ENCODE measurements at places on chromosomes 13 and 19.

- DNase-seq = peak; percentile 59
These were observed 8.5 kb upstream of the CERS1 start for GRCh38 chr19:18904334-18905057.

GRCh38 chr13:104105418-104106355 lies 1039.5 kb upstream of the SLC10A2 start:
- no peak for DNase-seq

GRCh38 chr19:56718231-56718630 lies 46.7 kb upstream of the ZNF835 start:
- DNase-seq = no peak

DNA sequence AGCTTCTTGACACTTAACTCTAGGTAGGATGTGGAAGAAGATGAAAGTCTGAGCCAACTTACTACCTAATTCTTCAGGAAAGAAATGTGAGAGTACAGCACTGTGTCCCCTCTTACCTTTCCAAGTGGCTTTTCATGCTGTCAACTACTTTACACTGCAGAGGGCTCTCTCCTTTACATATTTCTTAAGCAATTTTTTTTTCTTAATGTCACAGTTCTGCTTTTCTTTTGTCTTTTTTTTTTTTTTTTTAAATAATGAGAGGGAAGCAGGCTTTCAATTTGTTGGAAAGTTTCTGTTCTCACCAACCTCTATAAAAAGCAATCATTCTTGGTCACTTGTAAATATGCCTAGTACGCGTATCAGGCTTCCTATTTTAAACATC lies 212.7 kb upstream of the MIR17HG start:
- no peak for DNase-seq

- DNase-seq = no peak
These were observed 608 bp downstream of the CNN2 start for GRCh38 chr19:1026783-1027649.

DNA sequence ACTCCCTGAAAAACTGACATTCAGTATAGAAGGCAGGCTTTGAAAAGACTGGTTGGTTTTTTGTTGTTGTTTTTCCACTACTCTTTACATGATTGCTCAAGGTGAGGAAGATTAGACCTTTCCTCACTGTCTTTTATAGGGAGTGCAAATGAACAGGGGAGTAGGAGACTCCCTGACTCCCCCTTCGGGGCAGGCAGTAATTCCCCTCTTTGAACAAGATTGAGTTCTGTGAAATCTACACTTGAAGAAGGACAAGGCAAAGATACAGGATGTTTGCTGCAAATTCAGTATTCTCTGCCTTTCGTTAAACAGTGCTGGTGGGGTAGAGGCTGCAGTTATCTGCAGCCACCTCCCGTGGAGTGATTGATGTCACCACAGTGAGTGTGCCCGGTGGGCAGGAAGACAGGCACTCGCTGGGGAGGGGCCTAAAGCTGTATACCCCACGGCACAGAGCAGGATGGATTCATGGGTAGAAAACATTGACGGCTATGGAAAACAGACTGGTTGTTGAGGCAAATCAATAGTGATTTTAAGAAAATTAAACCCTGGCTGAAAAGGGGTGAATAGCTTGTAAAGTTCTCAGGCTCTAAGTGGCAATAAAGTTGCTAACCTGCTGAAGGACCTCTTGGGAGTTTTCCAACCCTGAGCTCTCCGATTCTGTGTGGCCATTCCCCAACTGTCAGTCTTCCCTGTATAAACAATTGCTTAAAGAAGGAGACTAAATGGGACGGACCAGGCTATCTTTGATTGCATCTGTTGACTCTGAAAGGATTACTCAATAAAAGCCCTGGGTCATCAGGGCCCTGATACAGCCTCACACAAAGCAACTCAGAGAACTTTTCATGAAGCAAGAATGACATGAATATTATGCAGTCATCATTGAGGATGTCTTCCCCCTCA lies 308.3 kb downstream of the TBC1D4 start:
- no peak for DNase-seq

- no peak for DNase-seq
These were observed 43.4 kb downstream of the C13orf42 start for GRCh38 chr13:51067706-51068105.

DNA sequence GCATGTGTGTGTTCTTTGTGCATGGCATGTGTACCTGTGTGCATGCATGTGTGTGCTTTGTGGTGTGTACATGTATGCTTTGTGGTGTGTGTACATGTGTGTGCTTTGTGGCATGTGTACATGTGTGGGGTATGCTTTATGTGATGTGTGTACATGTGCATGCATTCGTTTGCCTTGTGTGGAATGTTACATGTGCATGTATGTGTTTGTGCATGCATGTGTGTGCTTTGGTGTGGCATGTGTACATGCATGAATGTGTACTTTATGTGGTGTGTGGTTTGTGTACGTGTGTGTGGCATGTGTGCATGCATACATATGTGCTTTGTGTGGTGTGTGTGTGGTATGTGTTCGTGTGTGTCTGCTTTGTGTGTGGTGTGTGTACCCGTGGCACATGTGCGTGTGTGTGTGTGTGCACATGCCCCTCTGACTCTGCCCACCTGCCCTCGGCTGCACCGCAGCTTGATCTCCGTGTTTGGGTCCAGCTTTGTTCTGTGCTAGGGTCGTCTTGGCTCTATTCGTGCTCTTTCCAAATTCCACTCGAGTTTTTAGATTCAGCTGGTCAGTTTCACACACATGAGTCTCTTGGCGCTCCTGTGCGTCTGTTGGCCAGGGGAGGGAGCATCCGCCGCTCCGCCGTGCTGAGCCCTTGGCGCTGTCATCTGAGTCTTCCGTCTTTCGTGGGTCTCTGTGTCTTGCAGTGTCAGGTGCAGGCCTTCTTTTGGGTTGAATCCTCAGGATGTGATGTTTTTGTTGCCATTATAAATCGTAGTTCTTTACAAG lies 46.5 kb upstream of the TFDP1 start:
- DNase-seq = no peak

DNA sequence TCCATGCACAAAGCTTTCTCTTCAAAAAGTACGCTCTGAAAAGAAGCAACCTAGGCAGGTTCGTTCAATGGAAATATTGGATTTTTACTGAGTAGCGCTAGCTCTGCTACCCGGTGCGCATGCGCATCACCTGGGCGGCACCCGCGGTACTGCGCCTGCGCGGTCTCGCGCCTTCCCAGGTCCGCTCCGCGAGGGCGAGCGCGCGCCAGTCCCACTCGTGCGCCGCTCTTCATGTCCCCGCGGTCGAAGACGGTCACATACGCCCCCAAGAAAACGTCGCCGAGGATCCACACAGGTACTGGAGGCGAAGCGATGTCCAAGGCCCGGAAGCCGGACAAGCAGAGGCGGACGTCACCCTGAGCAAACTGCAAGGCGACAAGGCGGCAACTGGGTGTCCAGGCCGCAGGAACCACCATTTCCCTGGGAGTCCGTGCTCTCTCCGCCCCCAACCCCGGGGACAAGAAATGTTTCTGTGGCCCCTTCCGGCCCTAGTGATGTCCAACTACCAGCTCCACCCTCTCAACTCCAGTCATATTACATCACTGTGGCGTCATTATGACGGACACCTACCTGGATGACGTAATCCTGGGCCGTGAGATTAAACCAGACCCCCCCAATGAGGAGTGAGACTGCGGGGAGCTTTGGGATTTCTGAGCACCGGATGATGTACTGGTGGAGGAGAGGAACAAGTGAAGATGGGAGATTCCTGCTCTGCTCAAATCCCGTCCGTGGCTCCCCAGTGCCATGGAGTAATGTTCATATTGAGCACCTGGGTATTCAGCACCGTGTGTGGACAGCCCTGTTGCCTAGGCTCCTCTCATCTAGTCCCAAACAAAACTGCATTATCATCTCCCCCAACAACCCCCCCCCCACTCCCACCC lies 4.8 kb upstream of the KCNC3 start:
- DNase-seq = peak; percentile 78

DNA sequence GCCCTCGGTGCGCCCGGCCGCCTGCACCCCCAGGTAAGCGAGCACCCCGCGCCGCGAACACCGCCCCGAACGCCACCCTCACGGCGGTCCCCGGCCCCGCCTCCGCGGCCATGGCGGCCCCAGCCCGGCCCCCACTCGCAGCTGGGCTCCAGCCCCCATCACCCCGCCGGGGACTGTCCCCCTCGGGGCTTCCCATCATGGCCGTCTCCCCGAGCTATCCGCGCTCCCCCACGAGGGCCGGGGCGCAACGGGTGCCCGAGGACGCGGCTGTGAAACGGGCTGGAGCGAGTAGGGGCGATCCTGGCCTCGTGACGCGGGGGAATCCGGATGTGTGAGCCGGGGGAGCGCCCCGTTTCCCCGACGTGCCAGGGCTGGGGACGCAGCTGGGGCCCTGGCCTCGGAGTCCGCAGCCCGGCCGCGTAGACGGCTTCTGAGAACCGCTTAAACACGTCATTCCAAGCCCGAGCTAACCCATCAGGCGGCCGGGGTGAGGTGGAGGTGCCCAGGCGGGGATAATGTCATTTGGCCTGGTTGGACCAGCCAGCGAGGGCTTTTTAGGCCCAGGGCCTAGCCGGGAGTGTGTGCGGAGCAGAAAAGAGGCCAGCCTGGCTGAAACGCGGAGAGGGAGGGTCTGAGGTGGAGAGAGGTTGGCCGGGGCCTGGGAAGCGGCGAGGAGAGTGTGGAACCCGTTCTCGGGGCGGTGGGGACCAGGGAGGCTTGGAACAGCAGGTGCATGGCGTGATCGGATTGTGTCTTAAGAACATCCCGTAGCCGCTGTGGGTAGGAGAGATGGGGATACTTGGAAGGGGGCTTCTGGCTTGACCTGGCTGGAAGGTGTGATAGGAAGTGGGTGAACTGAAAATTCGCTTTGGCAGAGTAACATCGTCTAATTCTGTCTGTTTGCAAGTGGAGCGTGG lies 550 bp downstream of the CERS4 start:
- peak; percentile 62 for DNase-seq

GRCh38 chr19:5683177-5683886 lies 2.5 kb downstream of the HSD11B1L start:
- no peak for DNase-seq

GRCh38 chr13:109813663-109814062 lies 27.3 kb upstream of the IRS2 start:
- DNase-seq = no peak

DNA sequence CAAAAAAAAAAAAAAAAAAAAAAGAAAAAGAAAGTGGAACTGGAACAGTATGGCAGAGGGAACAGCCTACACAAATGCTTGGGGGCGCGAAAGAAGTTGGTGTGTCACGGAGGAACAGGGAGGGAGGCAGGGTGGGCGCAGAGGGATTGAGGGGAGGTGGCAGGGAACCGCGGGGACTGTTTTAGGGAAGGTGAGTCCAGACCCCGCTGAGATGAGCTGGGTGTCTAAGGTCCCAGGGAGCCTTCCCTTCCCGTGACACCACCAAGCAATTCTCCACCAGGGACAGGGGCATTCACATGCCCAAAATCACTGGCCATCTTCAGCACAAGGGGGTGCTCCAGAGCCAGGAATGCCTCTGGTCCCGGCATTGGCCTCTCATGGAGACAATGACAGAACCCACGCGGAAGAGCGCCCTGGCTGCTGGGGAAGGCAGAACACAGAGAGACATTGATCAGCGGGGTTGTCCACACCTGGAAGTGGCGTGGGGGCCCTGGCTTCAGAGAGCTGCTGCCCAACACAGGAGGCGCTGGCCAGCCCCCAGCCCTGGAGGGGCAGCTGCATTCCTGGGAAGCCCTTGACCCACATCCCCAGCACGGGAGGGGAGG lies 6.9 kb downstream of the PEAK3 start:
- DNase-seq = peak; percentile 78

DNA sequence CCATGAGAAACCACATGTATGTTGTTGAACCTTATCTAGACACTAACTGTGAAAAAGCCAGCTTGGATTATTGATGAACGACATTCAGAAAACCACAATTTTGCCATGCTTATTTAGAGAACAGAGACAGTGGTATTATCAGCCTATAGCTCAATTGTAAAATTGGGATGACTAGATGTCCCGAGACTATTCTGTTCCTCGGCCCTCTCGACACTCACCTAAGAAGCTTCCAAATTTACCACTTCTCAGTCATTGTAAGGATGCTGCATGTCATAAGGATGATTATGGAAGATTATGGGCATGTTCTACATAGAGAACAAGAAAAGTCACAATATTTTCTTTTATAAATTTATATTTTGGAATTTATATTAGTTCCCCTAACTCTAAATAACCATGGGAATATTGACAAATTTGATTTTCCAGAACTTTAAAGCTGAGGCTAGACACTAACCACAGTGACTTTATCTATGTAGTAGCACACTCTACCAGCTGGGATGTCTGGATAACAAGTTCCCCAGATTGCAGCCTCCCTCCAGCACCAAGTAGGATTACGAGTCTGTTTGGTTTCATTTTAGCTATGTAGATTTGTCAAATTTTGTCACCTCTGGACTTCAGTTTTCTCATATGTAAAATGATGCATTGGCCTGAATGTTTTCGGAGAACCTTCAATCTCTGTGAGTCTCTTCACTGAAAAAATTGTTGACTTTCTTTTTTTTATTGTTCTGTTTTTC lies 513.6 kb downstream of the IRS2 start:
- no peak for DNase-seq

DNA sequence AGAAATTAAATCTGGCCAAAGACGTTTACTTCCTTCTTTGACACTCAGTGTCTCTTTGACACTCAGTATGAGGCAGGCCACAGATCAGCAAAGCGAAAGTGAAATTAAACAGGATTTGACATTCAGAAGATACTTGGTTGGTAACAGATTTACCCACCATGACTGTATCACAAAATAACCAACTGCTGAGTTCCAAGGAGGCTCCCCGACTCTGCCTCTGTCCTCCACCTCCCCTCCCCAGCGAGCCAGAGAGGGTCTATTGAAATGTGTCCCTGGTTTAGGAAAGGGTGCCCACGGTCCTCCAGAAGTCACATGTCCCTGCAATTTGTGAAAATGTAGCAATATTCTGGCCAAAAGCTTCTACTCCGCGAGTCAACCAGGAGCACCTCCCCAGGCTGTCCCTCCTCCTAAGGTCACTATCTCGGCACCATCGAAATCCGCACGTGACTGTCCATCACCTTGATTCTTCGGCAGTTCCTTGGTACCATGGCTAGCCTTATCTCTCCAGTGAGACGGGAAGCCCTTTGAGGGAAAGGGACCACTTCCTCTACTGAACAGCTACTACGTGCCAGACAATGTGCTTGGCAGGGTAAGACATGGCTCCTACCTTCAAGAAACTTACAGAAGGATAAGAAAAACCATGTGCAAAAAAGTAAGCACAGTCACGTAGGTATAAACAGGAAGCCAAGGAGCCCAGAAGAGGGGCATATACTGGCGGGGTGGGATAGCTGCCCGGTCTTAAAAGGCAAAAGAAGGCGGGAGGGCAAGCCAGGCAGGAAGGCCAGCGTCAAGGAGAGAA lies 1.5 kb downstream of the N4BP2L1 start:
- no peak for DNase-seq

DNA sequence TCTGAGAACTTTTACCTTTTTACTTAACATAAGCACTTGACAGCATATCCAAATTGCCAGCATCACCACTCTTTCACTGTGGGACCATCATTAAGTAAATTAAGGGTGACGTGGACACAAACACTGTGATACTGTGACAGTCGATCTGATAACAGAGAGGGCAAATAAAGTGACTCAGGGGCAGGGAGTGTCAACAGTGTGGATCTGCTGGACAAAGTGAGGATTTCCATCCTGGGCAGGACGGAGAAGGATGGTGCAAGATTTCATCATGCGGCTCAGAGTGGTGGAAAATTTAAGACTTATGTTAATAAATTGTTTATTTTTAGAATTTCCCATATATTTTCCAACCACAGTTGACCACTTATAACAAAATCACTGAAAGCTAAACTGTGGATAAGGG lies 60.0 kb upstream of the WDFY2 start:
- DNase-seq = no peak

- peak; percentile 65 for DNase-seq
These were observed 8.1 kb upstream of the SDHAF1 start for GRCh38 chr19:35986664-35987570.

GRCh38 chr19:38004186-38004520 lies 97.1 kb downstream of the SIPA1L3 start:
- DNase-seq = no peak

GRCh38 chr19:15964231-15964630 lies 15.4 kb downstream of the OR10H4 start:
- no peak for DNase-seq

Data from head of caudate nucleus (tissue), 42 donors.